Right renal cortex interstitium (tissue), 3 donors: ENCODE measurements at places on chromosomes 1 and 21. TPM values are rescaled to one million over a fixed set of nuclear protein-coding genes. Genes with fewer than 3 reads are reported as not detected.

HSD3B2 gene
- 1.3 TPM for polyA plus RNA-seq

AADACL3 gene
- not detected for polyA plus RNA-seq

LRRC3 gene
- polyA plus RNA-seq, result 4.5 TPM

RASAL2 gene
- 18.5 TPM for polyA plus RNA-seq

ADORA1 gene
- polyA plus RNA-seq, result 8.0 TPM

RAD54L gene
- 10.9 TPM for polyA plus RNA-seq

THEM5 gene
- polyA plus RNA-seq, result 0.49 TPM

TNFRSF14 gene
- polyA plus RNA-seq, result 14.7 TPM
